ENCODE measurements at places on chromosomes 5 and 9. TPM values are rescaled to one million over a fixed set of nuclear protein-coding genes. Genes with fewer than 3 reads are reported as not detected.

The INSYN2B gene
- not detected for total RNA-seq

The ROPN1L gene
- total RNA-seq, result not detected

GRCh38 chr5:54234304-54234933, 76.0 kb downstream of the ARL15 start:
- no peak overlapping the region for H3K27ac ChIP-seq
- H3K4me1 ChIP-seq, result peaks cover 2% of the 10 kb centered on the region
- no peaks in the 10 kb centered on the region for H3K36me3 ChIP-seq
- no peak overlapping the region for H3K4me3 ChIP-seq

DNA sequence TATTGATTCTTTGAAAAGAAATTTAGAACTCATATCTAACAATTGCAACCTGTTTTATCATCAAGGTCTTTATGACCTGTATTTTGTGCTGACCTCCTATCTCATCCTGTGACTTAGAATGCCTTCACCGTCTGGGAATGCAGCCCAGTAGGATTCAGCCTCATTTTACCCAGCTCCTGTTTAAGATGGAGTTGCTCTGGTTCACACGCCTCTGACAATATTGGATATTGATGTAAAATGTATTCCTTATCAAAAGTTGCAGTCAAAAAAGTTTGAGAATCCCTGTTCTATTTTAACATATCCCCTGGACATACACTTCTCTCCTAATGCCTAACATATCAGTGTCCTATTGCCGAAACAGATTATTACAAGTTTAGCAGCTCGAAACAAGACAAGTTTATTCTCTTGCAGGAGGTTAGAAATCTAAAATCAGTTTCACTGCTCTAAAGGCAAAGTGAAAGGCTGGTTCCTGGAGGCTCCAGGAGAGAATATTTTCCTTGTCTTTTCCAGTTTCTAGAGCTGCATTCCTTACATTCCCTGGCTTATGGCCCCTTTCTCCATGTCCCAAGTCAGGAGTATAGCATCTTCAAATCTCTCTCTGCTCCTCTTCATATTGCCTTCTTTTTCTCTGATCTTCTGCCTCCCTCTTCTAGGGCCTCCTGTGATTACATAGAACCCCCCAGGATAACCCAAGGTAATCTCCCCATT, 31.5 kb upstream of the LVRN start:
- no peaks in the 10 kb centered on the region for H3K36me3 ChIP-seq
- no peaks in the 10 kb centered on the region for H3K4me1 ChIP-seq
- H3K27me3 ChIP-seq, result peaks cover 2% of the 10 kb centered on the region
- no peak for DNase-seq

Measured in activated CD4-positive, alpha-beta T cell treated with anti-CD3 and anti-CD28 coated beads, Interleukin-2, amount 10 ng/mL, durations not matched to agents 24 days and 14 days (primary cell).